ENCODE measurements at places on chromosomes 1 and 21.
A peak's percentile ranks its signal among the peaks of the same experiment; 100 is the strongest.

DNA sequence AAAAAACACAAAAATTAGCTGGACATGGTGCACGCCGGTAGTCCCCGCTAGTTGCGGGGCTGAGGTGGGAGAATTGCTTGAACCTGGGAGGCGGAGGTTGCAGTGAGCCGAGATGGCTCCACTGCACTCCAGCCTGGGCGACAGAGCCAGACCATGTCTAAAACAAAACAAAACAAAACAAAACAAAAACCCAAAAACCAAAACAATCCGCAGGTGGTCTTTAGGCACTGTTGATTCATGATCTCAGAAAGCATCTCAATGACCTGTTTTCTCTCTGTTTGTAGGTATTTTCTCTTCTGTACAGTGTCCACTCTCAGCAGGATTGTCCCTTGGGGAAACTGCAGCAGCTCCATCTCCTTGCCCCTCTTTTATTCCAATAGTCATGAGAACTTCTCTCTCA, 74.9 kb upstream of the ADGRL2 start:
- no peak for DNase-seq

GRCh38 chr1:145983206-145983675, 13.1 kb downstream of the TXNIP start:
- no peak for DNase-seq

- DNase-seq = no peak
These were observed 20.5 kb downstream of the IQGAP3 start for GRCh38 chr1:156551869-156552268.

DNA sequence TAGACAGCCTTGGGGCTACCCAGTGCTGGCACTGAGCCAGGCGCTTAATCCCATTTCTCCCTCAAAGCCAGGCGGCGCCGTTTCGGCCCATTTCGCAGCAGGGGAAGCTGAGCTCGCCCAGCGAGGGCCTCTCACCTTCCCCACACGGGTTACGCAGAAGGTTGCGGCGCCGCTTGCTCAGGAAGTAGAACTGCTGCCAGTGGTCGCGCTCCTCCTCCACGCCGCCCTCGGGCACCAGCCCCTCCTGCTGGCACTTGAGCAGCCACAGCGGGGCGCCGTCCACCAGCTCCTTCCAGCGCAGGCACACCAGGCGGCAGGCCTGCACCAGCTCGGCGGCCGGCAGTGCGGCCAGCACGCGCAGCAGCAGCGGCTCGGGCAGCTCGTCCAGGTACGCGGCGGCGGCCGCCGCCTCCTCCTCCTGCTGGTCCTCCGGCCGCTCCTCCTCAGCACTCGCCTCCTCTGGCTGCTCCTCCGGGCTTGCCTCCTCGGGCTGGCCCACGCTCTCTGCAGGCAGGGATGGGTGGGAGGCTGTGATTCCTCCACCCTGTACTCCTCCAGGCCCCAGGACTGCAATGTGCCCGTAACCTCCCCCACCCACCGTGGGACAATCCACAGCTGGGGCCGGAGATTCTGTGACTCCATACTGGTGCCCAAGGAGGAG, 3.8 kb downstream of the FBXO2 start:
- DNase-seq = peak; percentile 53

DNA sequence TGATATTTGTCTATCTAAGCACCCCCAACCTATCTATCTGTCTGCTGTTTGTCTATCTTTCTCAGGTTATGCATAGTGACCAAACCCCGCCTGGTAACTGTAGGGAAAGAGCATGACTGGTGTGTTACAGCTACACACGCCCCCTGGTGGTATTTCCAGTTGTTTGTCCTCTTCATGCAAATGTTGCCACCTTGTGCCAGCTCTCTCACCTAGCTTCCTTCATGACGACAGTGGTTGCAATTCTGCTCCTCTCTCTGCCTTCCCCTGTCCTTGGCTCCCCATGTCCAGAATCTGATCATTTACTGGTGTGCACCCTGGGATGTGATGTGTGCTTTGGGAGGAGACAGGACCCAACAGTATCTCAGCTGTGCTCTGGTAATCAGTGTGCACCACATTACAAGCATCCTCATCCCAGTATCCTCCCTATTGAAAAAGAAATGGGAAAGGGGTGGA, 8.1 kb upstream of the INKA2 start:
- peak; percentile 61 for DNase-seq

DNA sequence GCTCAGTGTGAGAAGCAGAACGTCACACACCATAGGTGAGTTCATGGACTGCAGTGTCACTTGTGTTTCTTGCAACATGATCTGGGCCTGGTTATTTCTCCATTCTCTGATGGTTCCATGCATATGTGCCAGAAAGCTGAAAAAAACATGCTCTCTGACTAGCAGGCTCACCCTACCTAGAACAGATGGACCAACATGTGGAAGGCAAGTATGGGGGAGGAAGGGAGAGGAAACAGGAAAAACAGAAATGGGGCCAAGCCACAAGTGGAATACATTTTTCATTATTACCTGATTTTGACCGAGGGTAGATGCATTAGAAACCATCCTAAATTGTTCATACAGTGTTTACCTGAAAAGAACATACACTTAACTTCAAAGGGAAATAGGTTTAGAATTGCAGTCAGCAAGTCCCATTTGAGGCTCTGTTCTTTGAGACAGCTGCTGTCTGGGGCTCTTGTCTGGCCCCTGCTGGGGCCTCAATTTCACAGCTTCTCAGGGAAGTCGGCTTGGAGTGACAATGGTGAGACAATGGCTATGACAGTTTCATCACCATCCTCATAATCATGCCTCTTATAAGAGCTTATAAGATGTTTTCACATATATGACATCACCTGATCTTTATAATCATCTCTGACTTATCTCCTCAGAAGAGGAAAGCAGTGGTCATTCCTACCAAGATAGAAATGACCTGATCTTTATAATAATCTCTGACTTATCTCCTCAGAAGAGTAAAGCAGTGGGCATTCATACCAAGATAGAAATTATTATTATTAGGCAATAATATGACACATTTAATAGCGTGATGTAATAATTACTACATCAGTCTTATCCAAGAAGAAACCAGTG, 327.3 kb downstream of the SIPA1L2 start:
- DNase-seq = no peak

GRCh38 chr1:218752126-218752525, 407.0 kb downstream of the TGFB2 start:
- DNase-seq = no peak

- no peak for DNase-seq
These were observed 94.8 kb upstream of the SGIP1 start for GRCh38 chr1:66439031-66439740.

DNA sequence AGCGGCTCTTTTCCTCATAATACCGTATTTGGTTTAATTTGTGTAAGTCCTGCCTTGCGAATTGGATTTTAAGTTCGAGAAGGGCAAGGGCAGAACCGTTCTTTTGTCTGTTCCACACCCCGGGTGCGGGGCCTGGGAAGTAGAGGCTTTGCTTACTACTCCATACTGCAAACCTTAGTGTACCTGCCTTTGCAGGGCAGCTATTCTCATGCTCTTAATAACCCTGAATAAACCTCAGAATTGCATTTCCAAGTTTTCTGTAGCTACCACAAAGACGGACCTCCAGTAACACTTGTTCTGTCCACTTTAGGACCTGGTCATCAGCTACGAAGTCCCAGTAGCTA, 657 bp upstream of the HNRNPU start:
- DNase-seq = peak; percentile 14

DNA sequence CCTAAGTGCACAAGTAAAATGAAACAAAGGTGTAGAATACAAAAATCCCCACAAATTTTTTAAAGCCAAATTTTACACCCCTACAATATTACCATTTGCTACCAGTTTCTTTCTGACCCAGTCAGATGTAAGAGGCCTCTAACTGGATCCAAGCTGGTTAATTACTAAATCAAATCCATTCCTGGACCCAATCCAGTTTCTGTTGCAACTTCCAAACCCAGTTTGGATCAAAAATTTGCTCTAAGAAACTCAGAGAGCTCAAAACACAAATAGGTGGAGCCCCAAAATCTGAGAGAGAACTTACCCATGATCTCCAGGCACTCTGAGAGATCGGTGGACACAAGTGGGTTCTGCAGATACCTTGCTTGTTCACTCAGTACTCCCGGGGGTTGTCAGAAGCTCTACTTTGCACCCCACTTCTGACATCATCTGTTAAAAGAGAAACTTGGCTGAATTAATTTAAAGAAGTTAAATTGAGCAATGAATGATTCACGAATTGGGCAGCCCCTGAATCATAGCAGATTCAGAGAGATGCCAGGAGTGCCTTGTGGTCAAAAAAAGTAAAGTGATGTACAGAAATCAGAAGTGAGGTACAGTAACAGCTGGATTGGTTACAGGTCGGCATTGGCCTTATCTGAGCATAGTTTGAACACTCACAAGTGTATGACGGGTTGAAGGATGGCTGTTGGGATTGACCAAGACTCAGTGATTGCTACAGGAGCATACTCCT, 448.0 kb downstream of the KCNT2 start:
- no peak for DNase-seq

GRCh38 chr1:24957016-24957807, 27.1 kb upstream of the RUNX3 start:
- no peak for DNase-seq

GRCh38 chr1:164693564-164694359, 134.8 kb downstream of the PBX1 start:
- DNase-seq = no peak

DNA sequence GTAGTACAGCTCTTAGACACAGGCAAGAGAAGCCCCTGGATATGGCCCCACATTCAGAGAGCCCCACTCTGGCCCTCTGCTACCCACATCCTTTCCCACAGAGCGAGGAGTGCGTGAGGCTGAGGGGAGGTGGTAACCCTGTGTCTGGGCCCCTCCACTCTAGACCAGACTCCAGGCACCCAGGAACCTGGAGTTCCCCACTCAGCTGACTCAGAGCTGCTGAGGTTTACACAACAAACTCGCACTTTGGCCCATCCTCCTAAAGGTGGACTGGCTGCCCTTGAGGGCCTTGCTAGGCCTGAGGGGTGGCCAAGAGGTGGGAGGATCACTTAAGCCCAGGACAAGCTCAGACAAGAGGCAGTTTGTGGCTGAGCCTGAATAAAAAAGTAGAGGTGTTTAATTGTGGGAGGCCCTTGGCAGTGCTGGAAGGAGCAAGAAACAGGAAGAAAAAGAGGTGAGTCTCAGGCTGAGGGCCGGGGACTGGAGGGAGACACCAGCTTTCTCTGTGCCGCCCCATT, 10.7 kb downstream of the MR1 start:
- peak; percentile 17 for DNase-seq

DNA sequence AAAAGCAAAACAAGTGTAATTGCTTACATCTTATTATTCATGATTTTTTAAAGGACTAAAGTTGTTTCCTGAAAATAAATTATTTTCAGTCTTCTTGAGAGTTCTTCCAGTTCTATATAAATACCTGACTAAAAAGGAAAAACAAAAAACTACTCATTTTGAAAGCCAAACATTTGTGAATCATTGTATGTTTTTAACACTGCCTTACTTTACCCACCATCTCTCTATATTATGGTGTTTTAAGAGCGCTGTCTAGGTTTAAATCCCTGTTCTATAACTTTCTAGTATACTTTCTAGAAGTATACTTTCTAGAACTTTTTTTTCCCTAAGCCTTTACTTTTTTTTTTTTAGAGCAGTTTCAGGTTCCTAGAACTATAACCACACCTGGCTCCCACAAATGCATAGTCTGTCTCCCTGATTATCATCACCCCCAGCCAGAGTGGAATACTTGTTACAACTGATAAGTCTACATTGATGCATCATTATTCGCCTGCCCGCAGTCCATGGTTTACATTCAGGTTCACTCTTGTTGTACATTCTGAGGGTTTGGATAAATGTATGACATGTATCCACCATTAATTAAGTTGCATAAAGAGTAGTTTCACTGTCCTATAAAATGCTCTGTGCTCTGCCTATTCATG, 9.8 kb downstream of the RSBN1 start:
- DNase-seq = no peak

DNA sequence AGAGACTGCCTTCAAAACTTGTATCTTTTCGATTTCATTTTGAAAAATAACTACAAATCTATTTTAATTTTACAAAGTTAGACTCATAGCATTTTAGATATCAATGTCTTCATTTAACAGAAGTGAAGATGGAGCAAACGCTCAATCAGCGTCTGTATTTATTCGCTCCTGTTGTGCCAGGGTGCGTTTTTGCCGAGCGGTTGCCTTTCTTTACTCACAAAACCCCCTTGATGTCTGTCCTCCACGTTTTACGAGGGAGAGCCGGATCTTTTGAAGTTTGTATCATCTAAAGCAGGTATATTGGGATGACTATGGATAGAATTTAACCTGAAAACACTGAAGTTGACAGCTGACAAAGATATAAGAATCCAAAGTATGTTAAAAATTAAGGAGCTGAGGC, 44.6 kb downstream of the MRPL39 start:
- DNase-seq = no peak

DNA sequence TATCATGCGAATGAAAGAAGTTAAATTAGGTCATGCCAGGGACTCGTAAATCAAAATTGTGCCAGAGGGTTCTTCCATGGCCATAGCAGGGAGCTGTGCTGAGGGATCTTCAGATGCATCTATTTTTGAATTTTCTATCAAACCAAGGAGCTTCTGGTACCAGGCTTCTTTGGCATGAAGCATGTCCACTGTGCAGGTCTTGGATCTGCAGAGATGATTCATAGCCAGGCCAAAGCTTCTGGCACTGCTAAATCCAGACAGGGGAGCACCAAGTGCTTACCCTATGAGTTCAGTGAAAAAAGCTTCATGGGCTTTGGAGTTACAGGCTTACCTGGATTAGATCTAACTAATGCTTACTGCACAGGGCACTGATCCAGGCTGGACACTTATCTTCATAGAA, 154.2 kb upstream of the DAB1 start:
- DNase-seq = no peak

- no peak for DNase-seq
These were observed 20.1 kb downstream of the CASZ1 start for GRCh38 chr1:10776190-10776905.

- DNase-seq = no peak
These were observed 7.3 kb downstream of the IER5 start for GRCh38 chr1:181095763-181096184.

GRCh38 chr1:238628110-238628509, 737.4 kb upstream of the ZP4 start:
- no peak for DNase-seq

DNA sequence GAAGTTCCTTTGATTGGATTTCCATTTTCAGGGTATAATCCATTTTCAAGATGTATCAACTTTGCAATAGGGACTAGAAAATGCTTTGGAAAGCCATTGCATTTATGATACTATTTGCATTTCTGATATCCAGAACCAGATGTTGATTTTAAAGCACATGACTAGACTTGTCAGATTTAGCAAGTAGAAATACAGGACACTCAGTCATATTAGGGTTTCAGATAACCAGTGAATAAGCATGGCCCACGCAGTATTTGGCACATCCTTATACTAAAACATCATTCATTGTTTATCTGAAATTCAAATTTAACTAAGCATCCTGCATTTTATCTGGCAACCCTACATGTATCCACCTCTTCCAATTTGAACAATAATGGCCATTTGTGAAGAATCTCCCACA, 113.3 kb upstream of the DPT start:
- no peak for DNase-seq

- no peak for DNase-seq
These were observed 72.3 kb upstream of the ADAM30 start for GRCh38 chr1:119968601-119969000.

DNA sequence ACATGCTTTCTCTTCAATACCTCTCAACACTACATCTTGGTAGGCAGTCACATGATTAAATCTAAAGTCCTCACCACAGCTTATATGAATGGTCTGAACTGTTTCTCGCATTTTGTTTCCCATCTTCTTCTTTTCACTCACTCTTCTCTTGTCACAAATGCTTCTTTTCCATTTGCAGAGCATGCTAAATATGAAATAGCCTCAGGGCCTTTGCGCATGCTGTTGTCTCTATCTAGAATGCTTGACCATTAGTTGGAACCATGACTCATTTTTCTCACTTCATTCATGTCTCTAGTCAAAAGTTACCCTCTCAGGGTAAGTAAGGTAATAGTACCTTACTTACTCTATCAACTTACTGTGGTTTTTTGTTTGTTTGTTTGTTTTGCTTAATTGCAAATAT, 239.7 kb downstream of the PTPRC start:
- DNase-seq = no peak
